Stimulated activated CD4-positive, alpha-beta T cell treated with anti-CD3 and anti-CD28 coated beads, Interleukin-15, amount 100 ng/mL, for 1 hour (primary cell): ENCODE measurements at places on chromosomes 6 and 20.

DNA sequence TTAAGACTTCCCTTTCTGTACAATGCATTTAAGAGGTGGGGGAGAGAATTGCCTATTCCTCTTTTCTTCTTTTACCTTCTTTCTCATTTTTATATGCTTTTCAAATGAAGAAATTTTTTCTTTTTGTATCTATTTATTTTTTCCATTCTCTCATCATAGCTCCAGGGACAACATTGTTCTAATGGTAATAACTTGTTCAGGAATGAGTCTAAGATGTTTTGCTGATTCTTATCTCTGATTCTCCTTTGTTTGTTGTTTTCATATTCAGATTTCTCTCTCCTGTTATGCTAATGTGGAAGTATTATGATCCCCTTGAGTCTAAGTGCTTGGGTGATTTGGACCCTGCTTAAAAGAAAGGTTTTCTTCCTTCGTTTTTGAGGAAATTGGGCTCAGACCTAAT lies 451.6 kb downstream of the CDKAL1 start:
- no peak for DNase-seq

GRCh38 chr6:170316071-170316470 lies 9.5 kb downstream of the FAM120B start:
- DNase-seq: no peak

DNA sequence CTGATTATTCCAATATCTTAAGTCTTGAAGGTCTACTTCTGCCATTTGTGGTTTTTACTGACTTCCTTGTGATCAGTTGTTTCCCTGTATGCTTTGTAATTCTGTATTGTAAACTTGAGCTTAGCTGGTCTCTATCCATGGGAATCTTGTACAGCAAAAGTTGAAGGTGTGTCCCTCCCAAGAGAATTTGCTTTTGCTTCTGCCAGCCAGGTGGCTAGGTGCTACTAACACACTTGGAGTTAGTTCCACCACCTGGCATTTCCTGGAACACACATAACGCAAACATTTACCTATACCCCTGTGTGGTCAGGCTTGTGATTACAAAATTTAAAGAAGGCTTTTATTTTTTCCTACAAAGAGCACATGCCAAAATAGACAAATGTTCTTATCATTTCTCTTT lies 141.2 kb downstream of the GRM4 start:
- DNase-seq: no peak

- DNase-seq: no peak
Observed at GRCh38 chr20:62461157-62461556, 14.6 kb downstream of the GATA5 start.

- no peak for DNase-seq
Observed at GRCh38 chr6:117008618-117009017, 131.6 kb downstream of the RFX6 start.

- no peak for DNase-seq
Observed at GRCh38 chr6:87378947-87379346, 28.8 kb upstream of the CFAP206 start.

- DNase-seq: no peak
Observed at GRCh38 chr20:62367136-62367632, at the start of gene LAMA5. TSS of gene LAMA5 (minus strand) at chr20:62367312. CDS start at chr20:62367245, 67 bp downstream.

- no peak for DNase-seq
Observed at GRCh38 chr20:47720636-47721427, 64.4 kb downstream of the SULF2 start.

DNA sequence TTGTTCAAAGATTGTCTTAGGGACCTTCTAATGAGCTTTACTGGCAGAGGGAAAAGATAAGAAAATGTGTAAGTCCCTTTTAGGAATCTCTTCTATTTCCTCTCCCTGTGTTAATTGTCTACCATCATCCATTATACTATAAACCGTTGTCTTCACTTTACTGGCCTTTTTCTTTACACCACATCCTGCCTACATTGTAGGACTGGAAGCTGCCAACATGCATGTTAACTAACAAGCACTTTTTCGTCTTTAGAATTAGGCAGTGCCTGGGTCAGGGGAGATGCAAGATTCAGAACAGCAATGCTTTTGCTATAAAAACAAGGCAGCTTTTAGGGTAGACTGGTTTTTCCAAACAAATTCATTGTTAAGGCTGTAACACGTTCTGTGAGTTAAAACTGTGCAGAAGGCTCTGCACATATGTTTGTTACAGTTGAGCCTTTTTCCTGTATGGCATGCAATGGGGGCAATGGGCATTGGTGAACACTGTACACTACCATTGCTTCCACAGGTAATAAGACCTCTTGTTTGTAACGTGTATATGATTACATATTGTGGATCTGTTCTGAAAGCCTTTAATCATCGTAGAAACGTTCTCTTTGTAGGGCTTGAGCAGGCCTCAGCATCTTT lies 10.9 kb upstream of the PKIG start:
- no peak for DNase-seq

DNA sequence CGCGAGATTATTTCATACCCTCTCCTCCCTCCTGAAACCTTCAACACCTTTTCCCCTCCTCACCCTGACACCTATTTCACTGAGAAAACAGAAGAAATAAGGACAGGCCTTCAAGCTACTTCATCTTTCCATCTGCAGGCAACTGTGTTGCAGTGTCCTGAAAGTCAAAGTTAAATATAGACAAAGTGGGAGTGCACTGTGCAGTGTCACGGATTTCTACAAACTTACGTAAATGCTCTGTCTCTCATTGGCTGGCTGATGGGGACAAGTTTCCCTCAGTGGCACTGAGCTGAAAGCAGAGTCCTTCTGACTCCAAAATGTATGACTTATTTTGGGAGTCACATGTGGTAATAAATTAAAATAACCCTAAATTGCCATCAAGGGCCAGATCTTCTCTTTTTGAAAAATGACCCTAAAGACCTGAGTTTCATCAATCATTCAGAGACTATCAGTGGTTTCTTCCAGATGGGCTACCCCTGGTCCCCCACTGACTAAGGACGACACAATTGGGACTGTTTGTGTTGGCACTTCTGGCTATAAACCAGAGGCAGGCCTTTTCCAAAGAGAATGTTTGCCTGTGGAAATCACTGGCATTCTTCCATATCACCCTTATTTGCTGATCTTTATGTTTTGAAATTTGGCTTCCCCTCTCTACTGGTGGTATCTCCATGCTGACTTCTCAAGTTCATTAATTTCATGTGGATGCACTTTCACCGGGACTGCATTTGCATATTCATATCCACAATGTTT lies 21.6 kb downstream of the ALDH8A1 start:
- DNase-seq: no peak
